IPS DF 19.7 (cell line): ENCODE measurements at places on chromosomes 2 and 18.

DNA sequence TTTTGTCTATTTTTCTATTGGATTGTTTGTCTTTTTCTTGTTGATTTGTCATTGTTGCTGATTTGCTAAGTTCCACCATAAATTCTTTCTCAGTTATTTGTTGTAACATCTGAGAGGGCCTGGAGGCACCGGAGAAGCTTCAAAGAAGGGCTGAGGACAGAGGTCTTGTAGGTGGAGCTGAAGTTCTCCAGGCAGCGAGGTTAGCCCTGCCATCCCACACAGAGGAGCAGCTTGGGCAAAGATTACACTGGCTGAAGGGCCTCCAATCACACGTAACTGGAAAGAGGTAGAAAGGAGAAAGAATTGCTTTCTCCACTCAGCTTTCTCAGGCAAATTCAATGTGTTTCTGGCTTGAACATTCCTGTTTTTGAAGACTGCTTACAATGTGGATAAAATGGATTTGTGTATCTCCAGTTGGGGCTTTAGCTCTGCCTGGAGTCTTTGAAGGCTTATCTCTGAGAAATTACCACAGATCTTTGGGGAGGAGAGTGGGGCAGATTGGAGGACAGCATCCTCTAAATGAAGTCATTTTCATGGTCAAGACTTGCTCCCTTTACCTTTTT lies 21.1 kb upstream of the EMILIN2 start:
- no peak for DNase-seq

- DNase-seq = no peak
These were observed 9.6 kb upstream of the ITPRIPL1 start for GRCh38 chr2:96315400-96316071.

GRCh38 chr2:55961318-55961911 lies 37.8 kb upstream of the EFEMP1 start:
- no peak for DNase-seq

GRCh38 chr2:164868563-164869419 lies 27.2 kb upstream of the COBLL1 start:
- DNase-seq = no peak

- no peak for DNase-seq
These were observed 125.8 kb downstream of the OSBPL6 start for GRCh38 chr2:178320011-178320585.

DNA sequence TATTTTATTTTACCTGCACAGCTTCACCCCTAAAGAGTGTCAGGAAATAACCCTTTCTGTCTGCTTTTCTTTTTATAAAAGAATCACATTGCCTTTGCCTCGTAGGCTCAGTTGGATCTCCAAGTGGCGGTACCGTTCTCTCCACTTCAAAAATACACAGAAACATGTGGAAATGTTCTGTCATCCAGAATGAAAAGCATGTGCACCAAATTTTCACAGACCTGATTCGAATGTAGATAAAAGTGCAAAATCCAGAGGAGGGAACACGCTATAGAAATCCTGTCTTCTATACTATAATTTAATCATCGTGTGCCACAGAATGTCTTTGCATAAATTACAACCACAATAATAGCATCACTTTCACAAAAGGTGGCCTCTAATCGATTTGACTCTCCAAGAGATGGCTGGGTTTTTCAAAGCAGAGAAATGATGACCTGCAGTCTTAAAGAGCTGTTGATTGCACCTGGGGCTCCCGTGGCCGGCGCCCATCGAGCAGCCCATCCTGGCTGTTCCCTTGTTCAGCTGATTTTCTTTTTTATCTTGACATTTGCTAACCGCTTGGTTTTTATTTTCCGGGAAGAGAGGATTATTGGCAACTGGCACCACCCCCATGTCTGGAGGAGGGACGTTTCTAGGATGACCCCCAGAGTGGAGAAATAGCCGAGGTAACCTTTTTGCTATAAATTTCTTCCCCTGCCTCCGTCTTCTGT lies 290.2 kb downstream of the SOX11 start:
- no peak for DNase-seq

DNA sequence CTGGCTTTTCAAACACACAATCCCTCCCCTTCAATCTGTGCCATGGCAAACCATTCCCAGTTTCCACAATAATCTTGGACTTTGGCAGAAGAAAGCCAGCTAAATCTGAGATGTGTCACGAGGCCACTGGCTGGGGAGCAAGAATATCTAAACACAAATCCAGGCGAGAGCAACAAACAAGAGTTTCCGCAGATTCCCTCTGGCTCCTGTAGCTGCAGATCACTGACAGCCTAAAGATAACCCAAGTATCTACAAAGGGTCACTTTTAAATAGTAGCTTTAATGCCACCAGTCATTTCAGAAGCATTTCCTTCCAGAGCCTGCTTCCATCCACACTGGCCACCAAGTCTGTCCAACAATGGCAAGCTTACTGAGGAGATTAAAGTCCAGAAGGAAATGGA lies 86.9 kb downstream of the ACVR1 start:
- no peak for DNase-seq

DNA sequence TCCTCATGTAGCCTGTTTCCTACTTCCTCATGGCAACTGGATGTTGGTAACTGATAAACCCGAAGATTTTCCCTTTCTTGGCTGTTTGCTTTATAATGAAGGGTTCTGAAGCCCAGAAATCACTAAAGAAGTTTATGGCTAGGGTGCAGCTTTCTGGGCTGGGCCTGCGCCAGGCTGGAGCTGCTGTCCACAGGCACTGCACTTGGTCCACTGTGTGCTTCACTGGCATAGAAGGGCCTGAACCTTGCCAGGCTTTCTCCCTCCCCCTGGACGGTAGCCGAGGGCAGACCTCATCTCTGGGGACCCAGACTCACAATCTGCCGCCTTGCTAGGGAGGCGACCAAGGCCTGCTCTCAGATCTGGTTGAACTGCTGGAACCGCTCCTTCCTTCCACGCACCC lies 133.3 kb upstream of the SPRED2 start:
- DNase-seq = no peak

DNA sequence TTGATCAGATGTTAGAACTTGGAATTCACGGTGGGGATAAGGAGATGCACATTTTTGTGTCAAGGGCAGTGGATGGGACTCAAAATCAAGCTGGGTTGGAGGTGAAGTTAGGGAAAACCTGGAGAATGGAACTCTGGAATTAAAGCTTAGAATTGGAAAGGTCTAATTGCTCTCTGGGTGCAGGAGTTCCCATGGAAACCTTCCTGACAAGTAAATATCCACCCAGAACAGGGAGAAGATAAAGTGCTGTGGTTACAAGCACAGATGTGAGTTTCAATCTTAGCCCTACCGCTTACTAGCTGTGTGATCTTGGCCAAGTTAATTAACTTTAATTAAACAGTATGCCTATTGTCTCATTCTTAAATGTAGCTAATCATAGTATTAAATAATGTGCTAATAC lies 71.3 kb upstream of the TCF7L1 start:
- DNase-seq = no peak

GRCh38 chr2:238942726-238943300 lies 94.9 kb downstream of the TWIST2 start:
- DNase-seq = no peak

GRCh38 chr2:30048636-30049175 lies 98.1 kb upstream of the YPEL5 start:
- DNase-seq = no peak

DNA sequence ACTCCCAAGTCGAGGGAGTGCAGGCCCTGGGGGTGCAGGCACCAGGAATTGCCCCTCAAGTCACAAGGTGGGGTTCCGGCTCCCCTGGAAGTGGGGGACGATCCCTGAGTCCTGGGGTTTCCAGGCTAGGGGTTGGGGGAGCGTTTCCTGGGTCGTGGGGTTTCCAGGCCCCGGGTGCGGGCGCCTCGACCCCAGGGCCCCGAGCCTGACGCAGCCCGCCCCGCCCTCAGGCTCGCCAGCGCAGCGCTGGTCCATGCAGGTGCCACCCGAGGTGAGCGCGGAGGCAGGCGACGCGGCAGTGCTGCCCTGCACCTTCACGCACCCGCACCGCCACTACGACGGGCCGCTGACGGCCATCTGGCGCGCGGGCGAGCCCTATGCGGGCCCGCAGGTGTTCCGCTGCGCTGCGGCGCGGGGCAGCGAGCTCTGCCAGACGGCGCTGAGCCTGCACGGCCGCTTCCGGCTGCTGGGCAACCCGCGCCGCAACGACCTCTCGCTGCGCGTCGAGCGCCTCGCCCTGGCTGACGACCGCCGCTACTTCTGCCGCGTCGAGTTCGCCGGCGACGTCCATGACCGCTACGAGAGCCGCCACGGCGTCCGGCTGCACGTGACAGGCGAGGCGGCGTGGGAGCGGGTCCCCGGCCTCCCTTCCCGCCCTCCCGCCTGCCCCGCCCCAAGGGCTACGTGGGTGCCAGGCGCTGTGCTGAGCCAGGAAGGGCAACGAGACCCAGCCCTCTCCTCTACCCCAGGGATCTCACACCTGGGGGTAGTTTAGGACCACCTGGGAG lies 12.0 kb downstream of the SIGLEC15 start:
- peak; percentile 23 for DNase-seq

- DNase-seq = no peak
These were observed 404.3 kb downstream of the PID1 start for GRCh38 chr2:228866781-228867180.

GRCh38 chr2:67038195-67038594 lies 358.9 kb upstream of the ETAA1 start:
- no peak for DNase-seq

DNA sequence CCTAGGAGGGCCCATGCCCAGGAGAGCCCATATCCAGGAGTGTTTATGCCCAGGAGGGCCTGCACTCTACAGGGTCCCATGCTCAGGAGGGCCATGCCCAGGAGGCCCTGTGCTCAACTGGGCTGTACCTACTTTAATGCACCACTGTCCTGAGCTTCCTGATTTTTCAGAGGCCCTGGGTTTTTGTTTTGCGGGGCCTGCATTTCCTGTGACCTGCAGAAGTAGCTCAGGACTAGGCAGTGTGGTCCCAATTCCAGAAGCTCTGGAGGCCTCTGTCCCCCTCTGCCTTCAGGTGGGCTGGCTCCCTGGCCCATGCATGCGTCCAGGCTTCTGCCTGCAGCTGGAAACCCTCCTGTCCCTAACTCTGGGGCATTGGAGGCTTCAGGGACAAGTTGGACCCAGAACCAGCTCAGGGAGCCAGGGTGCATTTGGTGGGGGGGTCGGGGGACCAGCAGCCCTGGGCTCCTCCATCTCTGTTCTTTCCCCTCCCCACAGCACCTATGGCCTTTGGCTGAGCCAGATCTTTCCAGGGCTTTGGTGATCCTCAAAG lies 10.8 kb downstream of the GPR35 start:
- no peak for DNase-seq

GRCh38 chr2:17713291-17713690 lies 40.3 kb downstream of the SMC6 start:
- DNase-seq = no peak

- no peak for DNase-seq
These were observed 30.8 kb upstream of the SOX11 start for GRCh38 chr2:5661362-5661761.

- no peak for DNase-seq
These were observed 301.6 kb upstream of the STON1 start for GRCh38 chr2:48228345-48228684.

DNA sequence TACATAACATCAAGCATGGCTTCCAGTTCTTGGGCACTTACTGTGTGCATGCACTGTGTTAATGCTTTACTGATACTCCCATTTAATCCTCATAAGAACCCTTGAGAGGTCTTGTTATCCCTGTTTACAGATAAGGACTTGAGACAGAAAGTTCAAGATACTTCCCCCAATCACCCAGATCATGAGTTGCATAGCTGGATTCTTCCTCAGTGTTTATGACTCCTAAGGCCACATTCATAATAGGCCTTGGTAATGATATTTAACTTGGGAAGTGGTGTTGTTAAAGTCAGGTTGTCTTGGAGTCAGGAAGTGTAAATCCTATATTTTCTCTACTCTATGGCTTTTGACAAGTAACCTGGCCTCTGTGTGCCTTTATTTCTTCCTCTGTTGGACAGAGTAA lies 22.7 kb downstream of the NOSTRIN start:
- DNase-seq = no peak

DNA sequence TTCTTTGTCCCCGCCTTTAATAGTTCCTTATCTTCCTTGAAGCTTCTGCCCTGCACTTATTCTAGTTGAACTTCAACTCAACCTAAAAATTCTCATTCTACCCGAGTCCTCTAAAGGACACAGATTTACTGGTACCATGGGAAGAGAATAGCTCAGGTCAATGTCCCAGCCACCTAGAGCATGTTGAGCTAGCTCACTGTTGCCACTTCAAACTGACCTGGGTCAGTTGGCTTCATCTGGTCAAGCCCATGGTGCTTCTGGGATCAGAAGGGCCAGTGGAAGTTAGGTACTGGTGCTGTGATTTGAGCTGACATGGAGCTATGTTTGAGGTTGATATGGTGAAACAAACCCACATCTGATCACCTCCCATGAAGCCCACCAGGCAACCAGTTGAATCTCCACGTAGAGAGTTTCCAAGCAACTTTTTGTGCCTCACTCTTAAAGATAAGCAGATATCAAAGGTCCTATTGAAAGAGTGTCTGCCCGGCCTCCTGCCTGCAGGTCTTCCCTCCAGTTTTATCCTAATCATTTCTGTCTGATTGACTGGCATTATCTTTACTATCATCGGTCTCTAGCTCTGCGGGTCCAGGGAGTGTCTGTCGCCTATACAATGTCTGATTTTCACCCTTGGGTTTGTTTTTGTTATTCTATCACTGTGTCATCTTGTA lies 17.2 kb downstream of the GREB1 start:
- no peak for DNase-seq

DNA sequence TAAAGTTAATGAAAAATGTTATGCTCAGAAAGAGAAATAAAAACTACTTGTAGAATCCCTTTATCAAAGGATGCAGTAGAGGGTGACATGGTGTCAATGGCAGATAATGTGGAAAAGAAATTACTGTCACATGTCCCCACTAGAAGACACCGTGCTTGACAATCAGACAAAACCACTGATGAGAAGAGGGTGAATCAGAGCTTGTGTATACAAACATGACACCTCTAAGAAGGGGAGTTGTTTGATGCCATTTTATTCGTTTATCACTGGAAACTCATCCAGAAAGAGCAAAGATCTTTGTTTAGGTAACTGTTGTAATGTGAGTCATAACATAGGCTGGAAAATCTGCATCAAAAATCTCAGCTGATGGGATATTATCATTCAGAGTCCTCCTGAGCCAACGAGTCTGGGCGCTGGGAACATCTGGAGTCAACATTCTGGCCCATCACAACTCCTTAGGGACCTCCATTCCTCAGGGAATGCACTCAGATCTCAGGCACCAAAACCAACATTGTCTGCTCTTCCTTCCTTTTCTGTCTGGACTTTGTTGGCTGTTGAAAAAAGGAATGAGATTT lies 49.5 kb upstream of the RAB12 start:
- DNase-seq = no peak

DNA sequence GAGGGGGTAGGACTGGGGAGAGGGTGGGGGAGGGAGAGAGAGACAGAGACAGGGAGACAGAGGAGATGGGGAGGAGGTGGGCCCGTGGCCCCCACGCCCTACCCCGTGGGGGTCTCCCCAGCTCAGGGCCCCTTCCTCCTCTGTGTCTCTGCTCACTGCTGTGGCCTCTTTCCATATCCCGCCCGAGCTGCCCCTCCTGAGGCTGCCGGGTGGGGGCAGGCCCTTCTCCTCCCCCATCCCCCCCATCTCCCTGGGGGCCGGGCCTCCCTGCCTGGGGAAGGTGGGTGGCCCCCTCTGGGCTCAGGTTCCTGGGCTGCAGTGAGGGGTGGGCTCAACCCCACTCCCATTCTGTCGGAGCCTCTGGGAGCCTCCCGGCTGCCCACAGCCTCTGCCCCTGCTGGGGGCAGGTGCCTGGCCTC lies 332 bp upstream of the PDCD1 start:
- no peak for DNase-seq
